SK-MEL-5 (cell line): ENCODE measurements at places on chromosomes 12 and 14.
A peak's percentile ranks its signal among the peaks of the same experiment; 100 is the strongest.

DNA sequence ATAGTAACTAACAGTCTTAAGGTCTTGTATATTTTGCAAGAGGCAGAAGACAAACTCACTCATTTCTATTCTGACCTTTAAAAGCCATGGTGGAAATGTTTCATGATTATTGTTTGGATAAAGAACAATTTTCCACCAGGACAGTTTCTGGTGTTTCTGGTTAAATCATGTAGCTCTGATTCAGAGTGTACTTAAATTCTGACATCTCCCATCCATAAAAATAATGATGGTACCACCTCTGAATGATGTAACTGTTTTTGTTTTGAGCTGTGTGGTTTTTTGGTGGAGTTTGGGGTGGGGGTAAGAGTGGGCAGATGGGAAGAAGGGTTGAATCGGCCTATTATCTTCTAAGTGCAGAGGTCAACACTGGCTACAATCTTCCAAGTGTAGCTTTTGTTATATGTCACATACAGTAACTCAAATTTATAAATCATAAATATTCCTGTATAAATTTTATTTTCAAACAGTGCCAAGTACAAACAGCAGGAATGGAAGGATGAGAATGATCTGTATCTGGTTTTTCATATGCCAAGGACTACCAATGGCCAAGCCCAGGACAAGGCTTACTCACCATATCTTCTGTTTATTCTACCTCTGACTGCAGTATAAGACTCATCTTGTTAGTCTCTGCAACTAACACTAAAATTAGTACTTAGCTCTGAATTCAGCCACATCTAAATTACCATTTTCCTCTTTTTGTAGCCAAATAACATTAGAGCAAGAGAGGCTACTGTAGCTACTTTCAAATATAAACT, 108.7 kb downstream of the BCAT1 start:
- DNase-seq, result no peak

GRCh38 chr12:124675881-124676713, 108.7 kb upstream of the NCOR2 start:
- DNase-seq, result no peak

- DNase-seq, result no peak
Measured at GRCh38 chr14:54901380-54902142, 1.1 kb downstream of the GCH1 start.

DNA sequence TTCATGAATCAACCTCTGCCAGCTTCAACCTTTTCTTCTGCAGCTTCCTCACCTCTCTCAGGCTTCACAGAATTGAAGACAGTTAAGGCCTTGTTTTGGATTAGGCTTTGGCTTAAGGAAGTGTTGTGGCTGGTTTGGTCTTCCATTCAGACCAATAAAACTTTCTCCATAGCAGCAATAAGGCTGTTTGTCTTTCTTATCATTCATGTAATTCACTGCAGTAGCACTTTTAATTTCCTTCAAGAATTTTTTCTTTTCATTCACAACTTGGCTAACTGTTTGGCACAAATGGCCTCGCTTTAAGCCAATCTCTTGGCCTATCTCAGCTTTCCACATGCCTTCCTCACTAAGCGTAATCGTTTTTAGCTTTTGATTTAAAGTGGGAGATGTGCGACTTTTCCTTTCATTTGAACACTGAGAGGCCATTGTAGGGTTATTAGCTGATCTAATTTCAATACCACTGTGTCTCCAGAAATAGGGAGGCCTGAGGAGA, 229.5 kb downstream of the IPO8 start:
- no peak for DNase-seq

DNA sequence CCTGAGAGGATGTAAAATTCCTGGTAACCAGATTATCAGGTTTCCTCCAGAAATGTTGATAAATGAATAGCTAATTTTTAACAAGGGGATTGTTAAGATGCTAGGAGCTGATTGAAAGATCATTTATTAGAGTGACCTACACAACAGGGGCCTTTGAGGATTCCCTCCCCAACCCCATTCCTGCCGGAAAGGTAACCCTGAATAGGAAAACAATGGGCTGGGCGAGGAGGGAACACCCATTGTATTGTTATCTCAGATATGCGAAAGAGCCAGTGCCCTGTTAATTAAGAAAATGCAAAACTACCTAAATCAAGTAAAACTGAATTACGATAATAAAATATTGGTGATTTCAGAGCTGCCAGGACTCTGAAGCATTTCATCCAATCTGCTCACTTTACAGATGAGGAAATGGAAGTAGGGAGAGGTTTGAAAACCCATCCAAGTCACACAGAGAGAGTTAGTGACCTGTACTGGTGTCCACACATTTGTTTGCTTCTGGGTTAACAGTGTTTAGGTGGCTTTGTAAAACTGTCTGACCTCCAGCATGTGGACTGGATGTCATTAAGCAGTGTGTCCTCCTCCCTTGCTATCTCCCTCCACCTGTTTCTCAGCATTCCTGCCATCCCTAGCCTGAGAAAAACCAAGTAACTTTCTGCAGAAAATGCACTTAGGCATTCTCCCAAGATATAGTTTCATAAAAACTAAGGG, 214.8 kb downstream of the TTC6 start:
- no peak for DNase-seq

DNA sequence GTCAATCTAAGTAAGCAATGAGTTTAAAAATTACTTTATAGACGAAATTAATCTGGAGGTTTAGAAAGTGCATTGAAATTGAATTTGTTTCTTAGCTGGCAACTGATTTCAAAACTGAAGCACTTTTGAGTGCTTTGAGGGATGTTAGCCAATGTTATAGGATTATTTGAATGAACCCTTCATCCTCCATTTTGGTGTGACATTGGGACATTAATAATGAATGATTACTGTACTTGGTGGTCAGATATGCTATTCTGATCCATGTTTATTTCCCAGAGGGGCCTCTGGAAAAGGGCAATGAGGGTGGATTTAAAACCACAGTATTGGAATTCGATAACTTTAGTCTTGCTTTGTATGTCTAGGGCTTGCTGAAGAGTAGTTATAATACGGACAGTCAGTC, 183.2 kb downstream of the AKAP6 start:
- no peak for DNase-seq

DNA sequence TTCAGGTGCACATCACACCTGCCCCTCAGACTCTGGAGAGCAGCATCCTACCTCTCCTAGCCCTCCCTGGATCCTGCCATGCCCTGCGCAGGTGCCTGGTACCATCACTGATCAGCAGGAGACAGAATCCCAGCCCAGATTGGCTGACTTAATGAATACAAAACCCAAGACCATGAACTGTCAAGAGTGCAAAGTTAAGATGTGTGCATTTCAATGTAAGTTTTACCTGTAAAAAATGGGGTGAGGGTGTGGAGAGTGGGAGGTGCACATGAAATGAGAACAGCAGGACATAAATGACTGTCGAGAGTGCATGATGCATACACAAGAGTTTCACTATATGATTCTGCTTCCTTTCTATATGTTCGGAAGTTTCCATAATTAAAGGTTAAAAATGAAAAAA, 57.9 kb upstream of the GPR68 start:
- no peak for DNase-seq

- DNase-seq, result no peak
Measured at GRCh38 chr12:78269620-78270019, 438.9 kb downstream of the NAV3 start.

DNA sequence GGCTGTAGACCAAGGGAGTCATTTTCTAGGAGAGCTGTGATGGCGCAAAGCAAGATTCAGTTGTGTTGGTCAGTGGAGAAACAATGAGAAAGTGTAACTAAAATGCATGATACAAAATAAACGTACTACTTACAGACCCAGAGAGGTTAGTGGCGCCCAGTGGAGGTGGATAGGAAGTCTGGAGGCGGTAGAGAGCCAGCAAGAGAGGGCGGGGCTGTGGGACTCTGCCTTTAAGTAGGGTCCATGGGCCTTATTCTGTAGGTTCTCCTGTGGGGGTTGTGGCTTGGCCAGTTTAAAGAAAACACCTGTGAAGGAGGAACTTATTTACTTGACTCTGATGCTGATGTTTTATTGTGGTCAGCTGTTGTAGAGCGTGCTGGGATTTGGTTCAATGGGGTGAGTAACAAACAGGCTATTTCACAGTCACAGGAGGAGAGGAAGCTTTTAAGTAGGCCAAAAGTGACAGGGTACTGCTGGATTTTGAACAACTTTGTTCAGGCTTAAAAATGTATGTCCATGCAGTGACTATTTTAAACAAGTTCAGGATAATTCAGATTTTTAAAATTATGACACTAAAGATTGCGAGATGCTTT, 1097.7 kb downstream of the TMTC2 start:
- no peak for DNase-seq

- DNase-seq, result no peak
Measured at GRCh38 chr12:65407388-65408149, 129.1 kb downstream of the MSRB3 start.

DNA sequence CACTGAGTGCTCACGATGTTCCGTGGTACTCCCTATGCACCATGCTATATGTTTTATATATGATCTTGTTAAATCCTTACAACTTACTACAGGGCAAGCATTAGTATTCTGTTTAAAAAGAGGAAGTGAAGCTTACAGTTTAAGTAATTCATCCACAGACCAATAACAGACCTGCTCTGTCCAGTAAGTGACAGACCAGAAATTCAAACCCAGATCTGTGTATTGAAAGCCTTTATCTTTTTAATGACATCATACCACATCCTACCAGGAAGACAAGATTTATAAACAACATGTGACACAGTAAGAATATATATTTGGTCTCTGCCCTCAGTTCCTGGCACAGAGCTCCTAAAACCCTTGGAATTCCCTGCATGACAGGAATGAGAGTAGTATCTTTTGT, 206.5 kb downstream of the STXBP6 start:
- DNase-seq, result no peak

DNA sequence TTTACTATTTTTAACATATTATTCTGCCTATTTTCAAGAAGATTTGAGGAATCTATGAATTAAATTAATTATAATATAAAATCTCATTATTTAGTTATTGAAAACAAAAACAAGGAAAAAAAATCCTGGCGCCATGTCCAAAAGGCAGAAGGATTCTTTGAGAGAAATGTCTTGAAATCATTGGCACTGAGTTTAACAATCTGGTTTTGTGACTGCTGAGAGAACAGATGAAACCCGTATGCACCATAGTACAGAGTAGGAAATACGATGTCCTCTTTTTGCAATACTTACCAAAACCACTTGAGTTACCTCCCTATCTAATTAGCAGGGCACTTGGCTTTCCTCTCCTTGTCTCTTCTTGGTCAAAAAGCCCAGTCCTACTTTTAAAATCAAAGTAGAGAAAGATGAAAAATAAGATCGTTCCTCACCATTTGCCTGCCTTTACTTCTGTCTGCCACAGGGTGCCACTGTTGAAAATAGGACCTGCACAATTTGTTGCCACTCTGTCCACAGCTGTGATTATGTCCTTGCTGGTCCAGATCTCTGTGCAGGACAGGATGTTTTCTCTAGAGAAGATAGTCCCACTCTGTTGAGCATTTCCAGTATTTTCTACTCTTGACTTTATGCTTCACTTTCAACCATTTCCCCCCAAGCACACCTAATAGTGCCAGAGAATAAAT, 179.7 kb downstream of the PDZRN4 start:
- DNase-seq, result peak; percentile 35

DNA sequence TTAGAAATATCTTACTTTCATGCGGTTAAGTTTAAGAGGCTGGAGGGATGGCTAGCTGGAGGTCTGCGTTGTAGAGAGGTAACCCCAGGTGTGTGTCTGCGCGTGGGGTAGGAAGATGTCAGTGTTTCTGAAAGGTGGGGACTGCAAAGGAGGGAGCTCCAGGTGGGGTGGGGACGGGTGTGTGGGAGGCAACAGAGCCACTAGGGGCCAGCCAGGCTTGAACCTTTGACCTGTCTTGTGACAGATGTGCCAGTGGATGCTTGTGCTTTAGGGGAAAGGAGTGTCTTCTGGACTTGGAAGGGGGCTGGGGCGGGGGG, 841 bp downstream of the GLI1 start:
- no peak for DNase-seq

DNA sequence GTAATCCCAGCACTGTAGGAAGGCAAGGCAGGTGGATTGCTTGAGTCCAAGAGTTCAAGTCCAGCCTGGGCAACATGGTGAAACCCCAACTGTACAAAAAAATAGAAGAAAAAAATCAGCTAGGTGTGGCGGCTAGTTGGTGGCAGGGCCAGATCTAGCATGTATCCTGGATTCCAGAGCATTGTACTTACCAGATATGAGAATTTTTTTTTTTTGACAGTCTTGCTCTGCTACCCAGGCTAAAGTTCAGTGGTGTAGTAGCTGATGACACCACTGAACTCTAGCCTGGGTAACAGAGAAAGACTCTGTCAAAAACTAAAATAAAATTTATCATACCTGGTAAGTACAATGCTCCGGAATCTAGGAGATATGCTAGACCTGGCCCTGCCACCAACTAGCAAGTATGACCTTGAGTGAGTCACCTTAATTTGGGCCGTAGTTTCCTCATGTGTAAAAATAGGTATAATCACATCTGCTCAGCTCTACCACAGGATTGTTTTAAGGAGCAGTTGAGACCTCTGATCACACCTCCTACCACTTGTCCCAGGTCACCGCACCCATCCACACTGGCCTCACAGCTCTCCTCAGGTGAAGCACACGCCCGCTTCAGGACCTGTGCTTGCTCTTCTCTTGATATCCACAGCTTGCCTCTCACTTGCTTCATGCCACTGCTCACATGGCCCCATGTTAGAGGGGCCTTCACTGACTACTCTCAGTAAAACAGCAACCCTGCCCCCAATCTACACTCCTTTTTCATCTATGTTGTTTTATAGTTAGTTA, 140.2 kb downstream of the STXBP6 start:
- DNase-seq, result no peak

- no peak for DNase-seq
Measured at GRCh38 chr12:1929985-1930802, 11.7 kb upstream of the CACNA2D4 start.

GRCh38 chr12:59194794-59195193, 274.5 kb upstream of the LRIG3 start:
- DNase-seq, result peak; percentile 26

GRCh38 chr14:22748206-22748605, 18.3 kb upstream of the OXA1L start:
- no peak for DNase-seq

GRCh38 chr12:94641283-94641682, 9.1 kb downstream of the TMCC3 start:
- DNase-seq, result no peak

GRCh38 chr14:32033543-32033942, 43.6 kb upstream of the ARHGAP5 start:
- DNase-seq, result no peak

- DNase-seq, result peak; percentile 71
Measured at GRCh38 chr12:114166362-114166761, 200.2 kb upstream of the RBM19 start.

- no peak for DNase-seq
Measured at GRCh38 chr14:55626131-55626530, 46.1 kb downstream of the KTN1 start.

GRCh38 chr12:54251667-54252284, 28.1 kb downstream of the CBX5 start:
- DNase-seq, result peak; percentile 70

GRCh38 chr12:3355378-3355900, 135.6 kb upstream of the PRMT8 start:
- DNase-seq, result no peak
